ENCODE measurements at places on chromosomes 11 and 22. TPM values are rescaled to one million over a fixed set of nuclear protein-coding genes. Genes with fewer than 3 reads are reported as not detected.

GRCh38 chr22:37739035-37739434 lies 42.2 kb downstream of the TRIOBP start:
- H3K36me3 ChIP-seq = no peaks in the 10 kb centered on the region
- no peak for DNase-seq
- no peak overlapping the region for H3K27ac ChIP-seq
- H3K27me3 ChIP-seq = no peaks in the 10 kb centered on the region
- H3K4me1 ChIP-seq = peaks cover 3% of the 10 kb centered on the region

GRCh38 chr11:87081358-87081757 lies 43.6 kb downstream of the TMEM135 start:
- H3K36me3 ChIP-seq = peaks cover 19% of the 10 kb centered on the region
- peak overlapping the region; percentile 68 for H3K4me3 ChIP-seq
- no peak for DNase-seq
- peak overlapping the region; percentile 65 for H3K27ac ChIP-seq

DNA sequence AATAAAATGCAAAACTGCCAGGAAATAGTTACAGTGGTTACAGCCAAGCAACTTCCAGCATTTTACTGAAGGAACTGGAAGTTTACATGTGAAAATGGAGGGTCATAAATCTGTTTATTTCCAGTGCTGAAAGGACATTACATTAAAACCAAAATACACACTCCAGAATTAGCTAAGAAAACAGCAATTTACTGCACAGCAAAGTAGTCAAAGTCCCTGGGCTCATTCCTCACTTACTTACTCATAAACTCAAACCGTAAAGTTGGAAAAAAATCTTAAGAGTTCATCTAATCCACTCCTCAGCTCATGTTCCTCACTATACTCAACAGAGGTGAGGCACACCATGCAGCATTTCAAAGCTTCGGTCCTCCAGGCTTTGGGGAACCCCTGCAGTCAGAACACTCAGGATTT lies 17.4 kb downstream of the CTSC start:
- H3K36me3 ChIP-seq = peaks cover 46% of the 10 kb centered on the region
- H3K4me3 ChIP-seq = no peak overlapping the region
- H3K27me3 ChIP-seq = no peaks in the 10 kb centered on the region
- no peak for DNase-seq

DNA sequence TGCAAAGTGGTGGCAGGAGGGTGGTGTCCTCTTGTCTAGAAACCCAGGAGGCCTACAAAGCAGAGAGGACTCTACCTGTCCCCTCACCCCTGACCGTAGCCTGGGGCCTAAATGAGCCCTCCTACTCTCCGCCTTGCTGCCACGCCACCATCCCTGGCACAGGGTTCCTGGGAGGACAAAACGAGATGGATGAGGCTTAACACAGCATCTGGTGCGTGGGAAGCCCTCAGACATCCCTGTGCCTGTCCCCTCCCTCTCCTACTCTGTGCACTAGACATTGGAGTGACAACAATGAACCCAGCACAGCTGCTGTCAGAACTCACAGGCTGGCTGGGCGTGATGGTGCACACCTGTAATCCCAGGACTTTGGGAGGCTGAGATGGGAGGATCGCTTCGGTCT lies 36.4 kb upstream of the DKK3 start:
- H3K4me1 ChIP-seq = peaks cover 3% of the 10 kb centered on the region
- H3K27me3 ChIP-seq = peaks cover 8% of the 10 kb centered on the region
- no peak overlapping the region for H3K27ac ChIP-seq
- no peak for DNase-seq
- no peaks in the 10 kb centered on the region for H3K36me3 ChIP-seq
- H3K4me3 ChIP-seq = no peak overlapping the region

HSPB2 gene
- not detected for total RNA-seq

DNA sequence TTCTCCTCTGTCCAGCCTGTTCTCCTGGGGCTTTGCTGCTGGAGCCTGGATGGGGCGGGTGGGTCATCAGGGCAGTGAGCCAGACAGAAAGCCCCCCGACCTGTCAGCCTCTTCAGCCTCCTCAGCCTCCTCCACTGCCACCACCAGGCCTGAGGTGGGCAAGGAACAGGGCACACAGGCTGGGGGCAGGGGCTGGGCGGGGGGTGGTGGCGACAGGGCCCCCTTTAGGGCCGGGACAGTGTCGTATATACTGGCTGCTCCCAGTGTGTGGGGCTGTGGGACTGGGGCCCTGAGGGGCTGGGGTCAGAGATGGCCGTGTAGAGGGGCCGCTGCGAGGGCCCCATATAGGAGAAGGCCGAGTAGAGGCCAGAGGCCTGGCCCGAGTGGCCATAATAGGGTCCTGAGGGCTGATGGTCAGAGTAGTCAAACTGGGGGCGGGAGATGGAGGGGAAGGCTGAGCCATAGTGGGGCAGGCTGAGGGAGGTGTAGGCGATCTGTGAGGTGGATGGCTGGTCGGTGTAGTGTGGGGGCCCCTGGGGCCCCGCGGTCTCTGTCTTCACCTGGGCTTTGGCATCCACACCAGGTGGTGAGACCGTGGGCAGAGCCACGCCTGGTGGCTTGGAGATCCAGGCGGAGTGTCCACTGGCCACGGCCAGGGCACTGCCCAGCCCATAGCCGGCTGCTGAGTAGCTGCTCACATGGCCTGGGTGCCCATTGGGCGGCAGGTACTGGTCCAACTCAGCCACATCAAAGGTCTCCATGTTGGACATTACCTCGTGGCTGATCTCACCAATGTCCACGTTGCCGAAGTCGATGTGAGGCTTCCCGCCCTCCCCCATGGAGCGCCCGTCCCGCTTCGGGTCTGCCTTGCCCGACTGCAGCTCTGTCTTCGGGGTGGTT lies 10.8 kb downstream of the SOX10 start:
- H3K4me1 ChIP-seq = no peaks in the 10 kb centered on the region
- peaks cover 7% of the 10 kb centered on the region for H3K36me3 ChIP-seq
- H3K27me3 ChIP-seq = no peaks in the 10 kb centered on the region
- DNase-seq = no peak
- no peak overlapping the region for H3K4me3 ChIP-seq
- H3K27ac ChIP-seq = no peak overlapping the region

DNA sequence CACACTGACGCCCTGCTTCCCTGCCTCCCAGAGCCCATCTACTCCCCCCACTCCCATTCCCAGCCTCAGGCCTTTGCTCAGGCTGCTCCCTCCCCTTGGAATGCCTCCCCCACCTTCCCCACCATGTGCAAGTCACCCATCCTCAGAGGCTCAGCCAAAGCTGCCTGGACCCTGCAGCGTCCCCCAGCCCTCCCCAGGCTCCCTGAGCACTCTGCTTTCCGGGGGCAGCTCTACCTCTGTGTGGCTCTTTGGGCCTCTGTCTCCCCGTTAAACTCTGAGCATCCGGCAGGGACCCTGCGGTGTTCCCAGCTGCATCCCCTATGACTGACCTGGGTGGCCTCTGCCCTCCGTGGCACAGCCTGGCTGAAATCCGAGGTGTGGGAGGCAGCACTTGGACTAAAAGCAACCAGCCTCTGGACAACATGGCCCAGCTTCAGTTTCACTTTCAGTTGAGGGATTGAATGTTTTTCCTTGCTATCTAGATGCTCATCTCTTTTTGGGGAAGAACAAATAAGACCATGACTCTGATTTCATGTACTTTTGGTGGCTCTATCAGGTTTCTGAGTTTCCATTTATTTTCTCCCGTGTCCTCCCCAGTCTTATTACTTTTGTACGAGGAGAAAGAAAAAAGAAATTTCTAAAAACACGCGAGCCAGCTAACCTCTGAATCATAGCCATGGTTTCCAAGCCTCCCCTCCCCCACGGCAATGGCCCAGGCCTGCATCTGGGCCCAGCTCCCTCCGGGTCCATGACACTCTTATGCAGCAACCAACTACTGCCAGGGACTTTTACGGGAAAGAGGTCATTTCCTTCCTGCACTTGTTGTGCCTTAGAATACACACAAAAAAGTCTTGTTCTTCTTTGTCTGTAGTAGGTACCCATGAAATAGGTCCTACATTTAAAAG lies 3.8 kb downstream of the APOL3 start:
- DNase-seq = peak; percentile 92
- peaks cover 23% of the 10 kb centered on the region for H3K36me3 ChIP-seq
- peak overlapping the region; percentile 99 for H3K27ac ChIP-seq
- peak overlapping the region; percentile 92 for H3K4me3 ChIP-seq
- peaks cover 88% of the 10 kb centered on the region for H3K4me1 ChIP-seq
- no peaks in the 10 kb centered on the region for H3K27me3 ChIP-seq

DNA sequence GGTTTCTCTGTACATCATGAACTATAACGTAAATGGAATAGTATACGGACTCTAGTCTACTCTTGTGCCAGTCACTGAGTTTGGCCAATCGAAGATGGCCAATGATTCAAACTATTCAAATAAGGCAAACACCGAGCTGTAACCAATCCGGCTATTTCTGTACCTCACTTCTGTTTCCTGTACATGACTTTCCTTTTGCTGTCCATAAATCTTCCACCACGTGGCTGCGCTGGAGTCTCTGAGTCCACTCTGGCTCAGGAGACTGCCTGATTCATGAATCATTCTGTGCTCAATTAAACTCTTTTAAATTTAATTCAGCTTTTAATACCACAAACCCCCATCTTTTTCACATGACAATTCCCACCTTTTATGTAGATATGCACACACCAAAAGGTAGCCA lies 1.5 kb upstream of the JAML start:
- H3K4me1 ChIP-seq = peaks cover 29% of the 10 kb centered on the region
- peaks cover 57% of the 10 kb centered on the region for H3K36me3 ChIP-seq
- peak overlapping the region; percentile 36 for H3K4me3 ChIP-seq
- H3K27ac ChIP-seq = peak overlapping the region; percentile 89
- H3K27me3 ChIP-seq = no peaks in the 10 kb centered on the region
